ENCODE measurements at places on chromosomes 13 and 19.

DNA sequence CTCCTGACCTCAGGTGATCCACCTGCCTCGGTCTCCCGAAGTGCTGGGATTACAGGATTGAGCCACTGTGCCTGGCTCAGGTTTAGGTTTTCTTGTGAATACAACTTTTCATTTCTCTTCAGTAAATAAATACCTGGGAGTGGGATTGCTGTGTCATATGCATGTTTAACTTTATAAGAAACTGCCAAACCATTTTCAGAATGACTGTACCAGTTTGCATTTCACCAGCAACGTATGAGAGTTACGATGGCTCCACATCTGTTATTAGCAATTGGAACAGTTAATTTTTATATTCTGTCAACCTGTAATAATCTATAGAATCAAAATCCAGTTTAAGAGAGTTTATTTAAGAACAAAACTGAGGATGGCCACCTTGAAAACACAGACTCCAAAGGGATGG, 52.2 kb downstream of the TEX26 start:
- DNase-seq: no peak

DNA sequence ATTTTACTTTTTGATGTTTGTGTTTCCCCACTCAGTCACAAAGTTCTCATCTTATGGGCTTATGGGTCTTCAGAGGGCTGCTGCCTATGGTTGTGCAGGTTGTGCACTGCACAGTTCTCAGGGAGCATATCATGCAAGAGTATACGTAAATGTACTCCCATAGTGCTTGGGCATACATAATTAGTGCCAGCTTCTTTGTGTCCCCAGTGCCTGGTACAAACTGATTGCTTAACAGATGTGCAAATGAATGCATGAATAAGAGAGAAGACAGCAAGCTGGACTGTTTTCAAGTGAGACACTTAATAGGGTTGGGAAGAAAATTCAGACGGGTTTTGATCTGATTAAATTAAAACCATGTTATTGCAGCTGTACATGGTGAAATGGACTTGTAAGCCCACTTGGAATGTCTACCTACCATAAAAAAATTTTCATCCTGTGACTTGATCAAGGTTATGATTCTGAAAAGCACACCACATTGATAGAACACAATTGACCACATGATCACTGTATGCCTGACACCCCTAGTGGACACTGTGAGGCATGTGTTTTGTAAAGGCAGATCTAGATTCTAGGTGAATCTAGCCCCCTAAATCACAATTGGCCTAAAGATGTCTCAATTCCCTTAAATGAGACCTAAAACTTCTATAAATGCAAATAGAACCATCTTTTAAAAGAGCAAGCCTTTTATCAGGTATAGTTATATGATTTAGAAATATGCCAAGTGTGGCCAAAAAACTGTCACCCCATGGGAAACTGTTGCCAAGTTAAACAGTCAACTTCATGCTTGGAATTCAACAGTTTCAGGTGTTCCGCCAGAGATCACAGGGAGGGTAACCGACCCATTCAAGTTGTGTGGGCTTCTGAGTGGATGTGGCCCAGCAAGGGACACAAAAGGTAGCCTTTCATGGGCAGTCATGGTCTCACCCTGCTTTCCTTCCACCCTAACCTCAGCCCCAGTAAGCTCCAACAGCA, 27.9 kb downstream of the FAM124A start:
- no peak for DNase-seq

GRCh38 chr19:18333680-18334079, 6.7 kb upstream of the PGPEP1 start:
- no peak for DNase-seq

DNA sequence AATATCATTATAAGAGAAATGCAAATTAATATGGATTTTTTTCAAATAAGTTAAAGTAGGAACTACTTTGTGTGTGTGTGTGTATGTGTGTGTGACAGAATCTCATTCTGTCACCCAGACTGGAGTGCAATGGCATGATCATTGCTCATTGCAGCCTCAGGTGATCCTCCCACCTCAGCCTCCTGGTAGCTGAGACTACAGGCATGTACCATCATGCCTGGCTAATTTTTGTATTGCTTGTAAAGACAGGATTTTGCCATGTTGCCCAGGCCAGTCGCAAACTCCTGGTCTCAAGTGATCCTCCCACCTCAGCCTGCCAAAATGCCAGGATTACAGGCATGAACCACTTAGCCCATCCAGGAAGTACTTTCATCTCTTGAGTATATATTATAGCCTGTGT, 3.2 kb upstream of the ERVV-2 start:
- DNase-seq: no peak

GRCh38 chr13:30569901-30570576, 47.7 kb upstream of the USPL1 start:
- peak; percentile 96 for DNase-seq

DNA sequence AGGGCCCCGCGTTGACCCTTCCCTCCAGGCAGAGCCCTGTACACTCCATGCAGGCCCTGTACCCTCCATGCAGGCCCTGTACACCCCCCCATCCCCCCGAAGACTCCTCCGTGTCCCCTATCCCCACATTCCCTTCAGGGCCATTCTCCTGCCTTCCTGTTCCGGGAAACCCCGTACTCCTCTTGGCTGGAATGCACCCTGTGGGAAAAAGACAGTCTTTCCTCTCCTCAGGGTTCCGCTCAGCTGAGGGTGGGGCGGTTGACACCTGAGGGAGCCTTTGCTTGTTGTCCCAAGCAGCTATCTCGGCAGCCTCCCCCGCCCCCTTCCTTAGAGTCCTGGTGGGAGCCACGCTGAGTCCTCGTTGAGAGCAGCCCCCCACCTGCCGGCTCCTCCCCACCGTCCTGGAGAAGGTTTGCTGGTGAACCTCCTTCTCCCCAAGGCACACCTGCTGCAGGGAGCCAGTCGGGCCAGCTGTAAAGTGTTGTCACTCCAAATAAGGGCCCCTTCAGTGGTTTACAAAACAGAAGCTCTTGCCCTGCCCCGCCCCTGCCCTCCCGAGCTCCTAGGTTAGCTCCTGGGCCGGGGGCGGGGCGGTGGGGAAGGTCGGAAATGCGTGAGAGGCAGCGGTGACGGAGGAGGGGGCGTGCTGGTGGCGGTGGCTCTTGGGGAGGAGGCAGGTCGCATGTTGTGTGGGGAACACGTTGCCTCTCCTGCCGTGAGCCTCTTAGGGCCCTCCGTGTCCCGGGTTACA, 1.5 kb downstream of the GNA11 start:
- no peak for DNase-seq

DNA sequence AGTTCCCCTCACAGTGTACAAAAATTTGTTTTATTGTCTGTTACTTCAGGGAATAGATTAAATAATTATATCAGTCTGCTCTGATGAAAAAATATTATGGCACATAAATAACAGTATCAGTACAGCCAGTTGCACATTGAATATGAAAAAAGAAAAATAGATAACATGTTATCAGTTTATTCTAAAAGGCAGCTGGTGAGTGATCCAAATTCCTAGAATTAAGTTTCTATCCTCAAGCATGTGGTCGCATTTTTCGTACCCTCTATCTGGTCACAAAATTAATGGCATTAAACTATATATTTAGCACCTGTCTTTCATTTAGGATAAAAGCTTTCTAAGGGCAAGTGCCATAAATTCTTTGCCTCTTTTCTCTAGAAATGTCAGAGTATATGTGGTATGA, 944.8 kb upstream of the PCDH9 start:
- DNase-seq: no peak

DNA sequence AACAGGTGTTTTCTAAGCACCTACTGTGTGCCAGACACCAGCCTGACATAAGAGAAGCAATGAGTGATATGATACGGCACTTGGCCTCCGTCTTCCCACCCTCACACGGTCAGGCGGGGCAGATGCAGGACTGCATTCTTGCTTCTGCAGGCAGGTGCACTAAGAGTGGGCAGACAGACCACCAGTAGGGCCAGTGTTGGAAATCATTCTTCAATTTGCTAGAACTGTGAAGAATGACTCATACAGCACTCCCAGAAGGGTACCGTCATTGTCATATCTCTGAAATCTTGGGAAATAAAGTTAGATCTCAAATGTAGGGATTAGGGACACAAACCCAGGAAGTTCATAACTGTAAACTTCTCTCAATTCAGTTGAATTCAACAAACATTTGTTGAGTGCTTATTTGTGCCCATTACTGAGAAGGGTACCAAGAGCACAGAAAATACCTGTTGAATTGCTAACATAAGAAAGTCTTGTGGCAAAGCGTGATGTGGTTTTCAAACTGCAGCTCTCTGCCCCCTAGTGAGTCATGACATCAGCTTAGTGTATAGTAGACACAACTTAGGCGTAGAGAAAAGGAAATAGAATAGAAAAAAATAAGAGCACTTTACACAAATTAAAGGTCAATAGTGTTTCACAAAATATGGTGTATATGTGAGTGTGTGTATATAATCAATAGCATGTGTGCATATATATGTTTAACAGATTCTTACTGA, 76.1 kb downstream of the TEX26 start:
- DNase-seq: peak; percentile 42

- DNase-seq: no peak
Measured at GRCh38 chr13:28493740-28494503, 1.0 kb downstream of the FLT1 start.

DNA sequence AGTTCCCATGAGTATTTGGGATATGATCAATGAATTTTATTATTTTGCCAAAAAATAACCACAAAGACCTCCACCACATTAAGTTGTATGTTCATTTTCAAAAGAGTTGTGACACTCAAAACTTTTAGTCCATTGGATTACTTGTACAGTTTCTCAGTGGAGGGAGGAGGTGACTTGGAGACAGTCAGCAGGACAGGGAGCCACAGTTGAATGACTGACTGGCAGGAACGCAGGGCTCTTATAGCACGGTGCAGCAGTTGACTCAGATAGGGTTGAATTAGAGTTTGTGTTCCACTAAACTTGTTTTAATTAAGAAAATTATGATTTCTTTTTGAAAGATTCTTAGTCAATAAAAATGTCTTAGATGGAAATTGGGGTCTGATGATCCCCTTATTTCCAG, 42.5 kb downstream of the TNFRSF19 start:
- no peak for DNase-seq

DNA sequence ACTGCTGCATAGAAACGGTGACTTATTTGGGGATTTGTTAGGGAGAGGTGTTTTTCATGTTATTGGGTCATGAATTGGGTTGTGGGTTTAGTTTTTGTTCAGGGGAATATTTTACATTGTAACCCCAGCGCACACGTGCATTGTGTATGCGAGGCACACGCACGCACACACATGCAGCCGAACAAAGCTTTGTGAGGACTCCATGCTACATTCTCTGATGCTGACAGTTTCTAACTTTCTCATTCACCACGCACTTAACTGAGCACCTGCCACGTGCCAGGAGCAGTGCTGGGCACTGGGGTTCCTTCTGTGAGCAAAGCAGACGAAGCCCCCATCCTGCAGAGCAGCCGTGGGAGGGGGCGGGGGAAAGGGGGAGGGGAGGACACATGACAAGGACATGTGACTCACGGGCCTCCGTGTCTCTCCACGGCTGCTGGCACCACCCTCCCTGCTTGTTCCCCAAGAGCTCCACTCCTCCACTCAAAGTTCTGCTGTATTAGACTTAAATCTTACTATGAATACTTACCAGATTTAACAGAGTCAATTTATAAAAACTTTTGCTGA, 55.6 kb downstream of the SLC7A9 start:
- no peak for DNase-seq

GRCh38 chr19:8475005-8475404, 27.4 kb downstream of the PRAM1 start:
- no peak for DNase-seq

GRCh38 chr13:106432636-106433035, 102.8 kb downstream of the EFNB2 start:
- no peak for DNase-seq

DNA sequence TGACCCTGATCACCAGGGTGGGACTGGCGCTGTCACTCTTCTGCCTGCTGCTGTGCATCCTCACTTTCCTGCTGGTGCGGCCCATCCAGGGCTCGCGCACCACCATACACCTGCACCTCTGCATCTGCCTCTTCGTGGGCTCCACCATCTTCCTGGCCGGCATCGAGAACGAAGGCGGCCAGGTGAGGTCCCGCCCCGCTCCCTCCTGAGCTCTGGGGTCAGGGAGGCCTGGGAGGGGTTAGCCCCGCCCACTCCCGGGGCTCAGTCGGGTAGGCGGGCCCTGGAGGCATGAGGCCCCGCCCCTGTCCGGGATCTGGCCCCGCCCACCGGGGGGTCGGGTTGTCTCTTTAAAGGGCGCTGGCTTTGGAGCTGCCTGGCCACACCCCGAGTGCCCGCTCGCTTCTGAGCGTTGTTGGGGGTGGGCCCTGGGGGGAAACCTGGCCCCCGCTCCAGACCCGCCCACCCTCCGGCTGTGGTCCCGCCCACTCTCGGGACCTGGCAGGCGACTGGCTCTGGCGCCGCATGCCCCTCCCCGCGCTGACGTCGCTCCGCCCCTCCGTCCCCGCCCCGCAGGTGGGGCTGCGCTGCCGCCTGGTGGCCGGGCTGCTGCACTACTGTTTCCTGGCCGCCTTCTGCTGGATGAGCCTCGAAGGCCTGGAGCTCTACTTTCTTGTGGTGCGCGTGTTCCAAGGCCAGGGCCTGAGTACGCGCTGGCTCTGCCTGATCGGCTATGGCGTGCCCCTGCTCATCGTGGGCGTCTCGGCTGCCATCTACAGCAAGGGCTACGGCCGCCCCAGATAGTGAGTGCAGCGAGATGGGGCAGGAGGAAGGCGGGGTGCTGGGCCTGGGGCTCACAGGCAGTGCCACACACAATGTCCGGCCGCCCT, 13.1 kb downstream of the DDX39A start:
- peak; percentile 88 for DNase-seq

GRCh38 chr13:61029064-61029463, 386.6 kb downstream of the PCDH20 start:
- DNase-seq: no peak

GRCh38 chr19:40143612-40144011, 47.6 kb upstream of the MAP3K10 start:
- no peak for DNase-seq

GRCh38 chr13:35256459-35257148, 219.9 kb downstream of the MAB21L1 start:
- no peak for DNase-seq

DNA sequence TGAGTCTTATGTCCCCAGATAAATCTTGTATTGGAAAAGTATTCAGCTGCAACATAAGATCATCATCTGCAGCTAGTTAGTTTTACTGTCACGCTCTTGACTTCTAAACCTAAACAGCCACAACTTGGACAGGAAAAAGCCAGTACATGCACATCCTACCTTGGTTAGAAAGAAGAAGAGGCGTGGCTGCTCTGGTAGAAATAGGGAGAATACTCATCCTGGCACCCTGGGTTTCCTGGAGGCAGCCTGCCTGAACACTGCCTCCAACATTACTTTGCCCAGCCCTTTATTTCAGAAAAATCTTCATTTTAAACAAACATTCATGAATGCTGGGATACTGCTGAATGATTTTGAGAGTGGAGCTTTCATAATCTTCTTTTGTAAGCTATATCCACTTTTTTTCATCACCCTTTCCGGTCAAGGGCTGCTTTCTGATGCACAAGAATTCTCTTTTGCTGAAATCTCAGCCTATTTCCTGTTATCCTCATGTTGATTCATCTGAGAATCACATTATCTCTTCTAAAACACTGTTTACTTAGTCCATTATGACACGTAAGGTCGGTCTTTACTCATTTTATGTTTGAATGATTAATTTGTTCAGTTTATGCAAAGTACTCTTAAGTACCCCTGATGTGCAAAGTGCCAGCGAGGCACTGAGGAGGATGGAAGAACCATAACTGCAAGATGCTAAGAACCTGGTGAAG, 55.2 kb downstream of the STARD13 start:
- peak; percentile 48 for DNase-seq

- no peak for DNase-seq
Measured at GRCh38 chr19:30393046-30393445, 20.9 kb downstream of the ZNF536 start.

Data from astrocyte of the spinal cord (primary cell).